ENCODE measurements at places on chromosomes 2 and 18. TPM values are rescaled to one million over a fixed set of nuclear protein-coding genes. Genes with fewer than 3 reads are reported as not detected.

GRCh38 chr2:207876842-207877535 lies 107.3 kb upstream of the FZD5 start:
- no peaks in the 10 kb centered on the region for H3K4me1 ChIP-seq
- no peaks in the 10 kb centered on the region for H3K27me3 ChIP-seq
- H3K36me3 ChIP-seq, result no peaks in the 10 kb centered on the region

GRCh38 chr2:238467792-238468191 lies 41.1 kb downstream of the ASB1 start:
- no peak overlapping the region for H3K4me3 ChIP-seq
- H3K27me3 ChIP-seq, result no peaks in the 10 kb centered on the region
- DNase-seq, result no peak
- no peak overlapping the region for H3K27ac ChIP-seq
- no peaks in the 10 kb centered on the region for H3K4me1 ChIP-seq

DNA sequence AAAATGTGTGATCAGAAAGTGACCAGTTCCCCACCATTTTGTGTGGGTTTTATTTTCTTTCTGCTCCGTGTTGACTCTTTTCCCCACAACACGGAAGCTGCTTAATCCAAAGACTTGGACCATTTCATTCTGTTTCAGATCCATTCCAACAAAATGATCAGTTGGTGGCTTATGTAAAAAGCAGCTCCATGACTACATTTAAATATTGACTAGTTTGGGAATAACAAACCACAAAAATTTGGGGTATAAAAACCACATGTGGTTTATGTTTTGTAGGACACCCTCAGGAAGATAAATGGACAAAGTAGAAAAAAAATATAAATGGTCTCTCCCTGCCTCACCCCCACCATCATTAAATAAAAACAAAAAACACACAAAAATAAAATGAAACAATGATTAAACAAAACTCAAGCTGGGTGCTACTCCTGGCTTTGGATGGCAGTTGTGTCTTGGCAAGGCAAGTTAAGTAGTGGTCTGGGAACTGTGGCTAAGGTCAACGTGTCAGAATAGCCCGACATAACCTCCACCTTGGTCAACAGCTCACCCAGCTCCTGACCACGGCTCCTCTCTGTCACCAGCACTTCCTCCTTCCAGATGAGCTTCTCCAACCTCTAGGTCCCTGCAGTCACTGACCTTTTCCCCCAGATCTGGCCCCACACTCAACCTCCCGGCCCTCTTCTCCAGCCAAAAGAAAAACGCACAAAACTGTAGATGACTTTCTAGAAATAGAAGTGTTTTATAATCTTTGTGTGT lies 12.8 kb upstream of the WIPF1 start:
- no peak for DNase-seq
- H3K4me1 ChIP-seq, result peaks cover 93% of the 10 kb centered on the region
- H3K27ac ChIP-seq, result peak overlapping the region; percentile 99
- H3K36me3 ChIP-seq, result peaks cover 42% of the 10 kb centered on the region
- no peaks in the 10 kb centered on the region for H3K27me3 ChIP-seq

- DNase-seq, result no peak
- peaks cover 3% of the 10 kb centered on the region for H3K36me3 ChIP-seq
Measured at GRCh38 chr2:241788135-241788534, 11.5 kb downstream of the GAL3ST2 start.

DNA sequence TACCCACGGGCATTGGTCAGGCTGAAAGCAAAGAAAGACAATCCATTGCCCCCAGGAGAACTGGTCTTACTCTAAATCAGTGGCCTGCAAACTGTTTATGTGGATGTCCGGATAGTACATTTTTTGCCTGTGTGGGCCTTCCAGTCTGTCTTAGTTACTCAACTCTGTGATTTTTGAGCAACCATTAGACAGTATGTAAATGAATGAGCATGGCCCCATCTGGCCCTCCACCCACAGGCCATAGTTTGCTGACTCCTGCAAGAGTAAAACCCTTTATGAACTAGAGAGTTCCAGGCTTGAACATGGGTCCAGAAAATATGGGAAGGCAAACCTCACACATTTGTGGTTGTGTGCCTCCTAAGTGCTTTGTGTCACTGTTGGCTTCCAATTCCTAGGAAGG lies 55.7 kb upstream of the CYP1B1 start:
- H3K36me3 ChIP-seq, result peaks cover 3% of the 10 kb centered on the region
- peaks cover 3% of the 10 kb centered on the region for H3K4me1 ChIP-seq
- peaks cover 1% of the 10 kb centered on the region for H3K27me3 ChIP-seq
- H3K27ac ChIP-seq, result no peak overlapping the region

- DNase-seq, result peak; percentile 65
- no peaks in the 10 kb centered on the region for H3K36me3 ChIP-seq
- peaks cover 47% of the 10 kb centered on the region for H3K4me1 ChIP-seq
Measured at GRCh38 chr2:28356095-28356911, 36.4 kb upstream of the FOSL2 start.

DNA sequence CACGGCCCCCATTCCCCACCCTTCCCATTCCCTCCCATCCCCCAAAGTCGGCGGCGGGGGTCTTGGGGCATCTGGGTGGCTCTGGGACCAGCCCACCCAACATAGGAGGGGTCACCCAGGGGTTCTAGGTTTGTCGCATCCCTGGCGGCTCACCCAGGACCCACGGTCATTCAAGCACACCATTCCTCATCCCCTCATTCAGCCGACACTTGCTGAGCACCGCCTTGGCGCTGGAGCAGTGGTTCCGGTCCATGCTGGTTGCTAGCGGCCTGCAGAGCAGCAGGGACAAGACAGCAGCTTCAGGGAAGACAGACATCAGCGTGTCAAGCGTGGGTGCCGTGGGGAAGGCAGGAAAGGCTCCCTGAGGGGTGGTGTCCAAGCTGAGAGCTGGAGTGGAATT lies 50.5 kb upstream of the OTOS start:
- H3K27me3 ChIP-seq, result peaks cover 20% of the 10 kb centered on the region
- no peak overlapping the region for H3K4me3 ChIP-seq
- no peak overlapping the region for H3K27ac ChIP-seq
- H3K4me1 ChIP-seq, result no peaks in the 10 kb centered on the region

DNA sequence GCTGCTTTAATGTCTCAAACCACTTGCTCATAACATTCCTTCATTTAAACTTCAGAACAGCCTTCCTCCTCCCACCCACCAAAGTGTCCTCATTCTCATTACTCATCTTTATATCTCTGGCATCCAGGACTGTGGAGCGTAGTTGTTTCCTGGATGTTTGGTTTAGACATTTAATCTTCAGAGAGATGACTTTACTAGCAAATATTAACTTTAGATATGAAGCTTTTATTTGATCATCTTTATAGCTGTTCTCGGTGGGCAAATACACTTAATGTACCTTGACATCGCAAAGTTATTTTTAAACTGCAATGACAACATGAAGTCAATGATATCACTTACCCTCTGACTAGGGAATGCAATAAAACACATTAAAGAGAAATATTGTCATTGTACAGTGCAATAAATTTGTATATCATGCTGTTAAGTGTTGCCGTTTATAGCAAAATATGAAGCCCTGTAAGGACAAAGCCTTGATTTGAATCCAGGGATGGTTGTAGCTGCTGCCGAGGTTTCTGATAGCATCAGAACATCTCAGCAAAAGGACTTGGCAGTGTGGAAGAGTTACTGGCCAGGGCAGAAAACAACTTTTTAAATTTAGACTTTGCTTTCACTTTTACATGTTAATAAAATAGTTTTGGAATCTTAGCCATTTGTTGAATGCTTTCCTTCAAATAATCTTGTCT lies 4.6 kb upstream of the LAMA3 start:
- no peaks in the 10 kb centered on the region for H3K36me3 ChIP-seq
- no peak overlapping the region for H3K27ac ChIP-seq
- no peak for DNase-seq
- peaks cover 41% of the 10 kb centered on the region for H3K27me3 ChIP-seq
- no peak overlapping the region for H3K4me3 ChIP-seq

GRCh38 chr2:65402780-65403528 lies 29.4 kb downstream of the SPRED2 start:
- H3K27me3 ChIP-seq, result peaks cover 4% of the 10 kb centered on the region
- H3K27ac ChIP-seq, result no peak overlapping the region
- H3K36me3 ChIP-seq, result no peaks in the 10 kb centered on the region

DNA sequence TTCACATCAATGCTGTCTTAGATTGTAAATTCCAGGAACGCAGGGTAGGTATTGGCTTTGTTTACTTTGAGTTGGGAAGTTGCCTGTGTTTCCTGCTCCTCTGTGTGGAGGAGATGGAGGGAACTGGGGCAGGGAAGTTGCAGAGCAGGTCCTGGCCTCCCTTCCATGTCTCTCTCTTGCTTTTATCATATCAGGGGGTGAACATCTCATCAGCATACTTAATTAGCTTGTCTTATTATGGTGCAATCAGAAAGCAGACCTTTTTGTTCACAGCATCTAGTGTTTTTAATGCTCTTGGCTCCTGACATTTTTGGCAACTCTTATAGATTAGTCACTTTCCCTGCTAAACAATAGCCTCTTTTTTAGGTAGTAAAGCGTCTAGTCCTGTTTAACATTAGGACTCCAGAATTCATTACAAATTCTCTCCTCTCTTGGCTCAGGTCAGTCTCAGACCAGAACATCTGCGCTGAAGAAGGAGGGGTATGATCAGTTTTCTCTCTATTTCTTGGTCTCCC lies 11.5 kb upstream of the DIPK1C start:
- H3K4me1 ChIP-seq, result no peaks in the 10 kb centered on the region
- no peak for DNase-seq
- H3K27me3 ChIP-seq, result peaks cover 2% of the 10 kb centered on the region
- H3K4me3 ChIP-seq, result no peak overlapping the region

- no peak overlapping the region for H3K27ac ChIP-seq
- H3K4me1 ChIP-seq, result peaks cover 61% of the 10 kb centered on the region
- H3K36me3 ChIP-seq, result peaks cover 15% of the 10 kb centered on the region
- no peaks in the 10 kb centered on the region for H3K27me3 ChIP-seq
- H3K4me3 ChIP-seq, result no peak overlapping the region
Measured at GRCh38 chr2:121562269-121563176, 31.8 kb downstream of the RNU4ATAC start.

DNA sequence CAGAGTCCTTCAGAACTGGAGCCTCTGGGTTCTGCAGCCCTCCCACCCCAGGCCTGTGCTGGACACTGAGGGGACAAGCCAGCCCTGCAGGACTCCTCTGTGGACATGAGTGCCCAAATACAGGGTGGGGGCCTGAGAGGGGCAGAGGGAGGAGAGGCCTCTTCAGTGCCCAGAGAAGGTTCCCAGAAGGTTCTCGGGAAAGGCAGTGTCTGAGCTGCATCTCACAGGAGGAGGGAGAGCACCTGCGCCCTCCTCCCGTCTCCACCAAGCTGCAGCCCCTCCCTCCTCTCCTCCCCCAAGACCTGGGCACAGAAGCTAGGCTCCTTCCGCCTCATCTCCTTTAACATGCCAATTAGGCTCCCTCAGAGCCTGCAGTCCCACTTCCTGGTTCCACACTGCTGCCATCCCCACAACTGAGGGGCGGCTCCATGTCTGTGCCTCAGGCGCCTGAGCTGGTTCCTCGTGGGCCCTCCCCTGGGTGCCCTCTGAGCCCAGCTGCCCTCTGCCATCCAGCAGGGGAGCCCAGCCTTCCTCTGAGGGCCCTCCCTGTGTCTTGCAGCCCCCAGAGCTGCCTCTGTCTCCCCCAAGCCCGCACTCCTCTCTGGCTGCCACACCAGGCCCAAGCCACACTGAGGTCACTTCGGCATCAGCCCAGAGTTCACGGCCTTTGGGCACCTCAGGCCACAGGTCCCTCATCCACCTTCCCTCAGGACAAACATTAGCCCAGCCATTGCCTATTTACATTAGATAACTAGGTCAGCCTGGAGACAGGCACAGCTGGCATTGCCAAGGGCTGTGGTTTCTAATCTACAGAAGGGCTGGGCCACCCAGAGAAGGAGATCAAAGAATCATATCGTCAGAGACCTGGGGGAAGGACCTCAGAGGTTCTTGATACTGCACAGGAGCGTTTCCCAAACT lies 28.9 kb downstream of the KCNK3 start:
- no peak for DNase-seq
- peaks cover 2% of the 10 kb centered on the region for H3K27me3 ChIP-seq
- no peak overlapping the region for H3K27ac ChIP-seq
- H3K4me3 ChIP-seq, result no peak overlapping the region

- no peaks in the 10 kb centered on the region for H3K36me3 ChIP-seq
- DNase-seq, result no peak
- H3K4me1 ChIP-seq, result peaks cover 9% of the 10 kb centered on the region
- H3K4me3 ChIP-seq, result no peak overlapping the region
- no peak overlapping the region for H3K27ac ChIP-seq
- H3K27me3 ChIP-seq, result peaks cover 6% of the 10 kb centered on the region
Measured at GRCh38 chr2:230840301-230840700, 24.4 kb upstream of the ITM2C start.

- H3K4me1 ChIP-seq, result peaks cover 6% of the 10 kb centered on the region
- no peaks in the 10 kb centered on the region for H3K36me3 ChIP-seq
- DNase-seq, result no peak
- no peak overlapping the region for H3K27ac ChIP-seq
- no peak overlapping the region for H3K4me3 ChIP-seq
Measured at GRCh38 chr2:160194351-160194750, 5.7 kb downstream of the ITGB6 start.

GRCh38 chr2:131126436-131126835 lies 21.3 kb downstream of the PLEKHB2 start:
- no peaks in the 10 kb centered on the region for H3K27me3 ChIP-seq
- peaks cover 61% of the 10 kb centered on the region for H3K36me3 ChIP-seq
- no peak overlapping the region for H3K4me3 ChIP-seq
- DNase-seq, result no peak

GRCh38 chr2:19754907-19755306 lies 146.9 kb downstream of the TTC32 start:
- H3K4me3 ChIP-seq, result no peak overlapping the region
- no peak overlapping the region for H3K27ac ChIP-seq
- no peaks in the 10 kb centered on the region for H3K4me1 ChIP-seq
- H3K27me3 ChIP-seq, result peaks cover 2% of the 10 kb centered on the region

GRCh38 chr18:51195451-51196117 lies 1.9 kb downstream of the MEX3C start:
- peak overlapping the region; percentile 95 for H3K4me3 ChIP-seq
- H3K27ac ChIP-seq, result peak overlapping the region; percentile 94
- DNase-seq, result peak; percentile 56

DNA sequence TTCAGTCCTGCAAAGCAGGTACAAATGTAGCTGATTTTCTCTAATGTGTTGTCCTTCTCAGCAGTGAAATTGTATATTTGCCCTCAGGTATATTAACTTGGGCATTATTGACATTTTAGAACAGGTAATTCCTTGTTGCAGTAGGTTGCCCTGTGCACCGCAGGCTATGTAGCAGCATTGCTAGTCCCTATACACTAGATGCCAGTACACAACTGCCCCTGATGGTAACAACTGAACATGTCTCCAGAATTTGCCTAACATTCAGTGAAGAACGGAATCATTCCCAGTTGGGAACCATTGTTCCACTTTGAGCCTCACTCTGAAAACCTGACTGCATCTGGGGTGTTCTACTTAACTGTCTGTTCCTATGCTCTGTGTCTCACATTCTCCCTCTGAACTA lies 23.1 kb upstream of the TFPI start:
- no peaks in the 10 kb centered on the region for H3K36me3 ChIP-seq
- no peaks in the 10 kb centered on the region for H3K27me3 ChIP-seq
- DNase-seq, result no peak
- no peak overlapping the region for H3K4me3 ChIP-seq

GRCh38 chr2:85409845-85410583 lies at the start of gene CAPG:
CAPG (minus strand) TSS chr2:85410366; CDS start chr2:85402145, 8,221 bp downstream.
- DNase-seq, result peak; percentile 65
- H3K4me1 ChIP-seq, result peaks cover 59% of the 10 kb centered on the region
- peak within 1 kb of the TSS; percentile 51 for H3K27ac ChIP-seq
- H3K27me3 ChIP-seq, result no peaks in the 10 kb centered on the region

The GRHL1 gene
- total RNA-seq, result 0.53 TPM

The SLC66A3 gene
- 9.8 TPM for total RNA-seq

The TRIM43 gene
- not detected for total RNA-seq

The CFC1 gene
- not detected for total RNA-seq

The SPATA3 gene
- 1.3 TPM for total RNA-seq

The DUSP19 gene
- total RNA-seq, result 4.2 TPM

The SLC5A7 gene
- total RNA-seq, result not detected

The FABP1 gene
- not detected for total RNA-seq

The TAF4B gene
- total RNA-seq, result 24.0 TPM

The MALL gene
- 1.6 TPM for total RNA-seq

All from activated CD4-positive, alpha-beta T cell treated with anti-CD3 and anti-CD28 coated beads for 36 hours (primary cell).